LoVo (cell line): ENCODE measurements at places on chromosomes 2 and 18.
A peak's percentile ranks its signal among the peaks of the same experiment; 100 is the strongest.

DNA sequence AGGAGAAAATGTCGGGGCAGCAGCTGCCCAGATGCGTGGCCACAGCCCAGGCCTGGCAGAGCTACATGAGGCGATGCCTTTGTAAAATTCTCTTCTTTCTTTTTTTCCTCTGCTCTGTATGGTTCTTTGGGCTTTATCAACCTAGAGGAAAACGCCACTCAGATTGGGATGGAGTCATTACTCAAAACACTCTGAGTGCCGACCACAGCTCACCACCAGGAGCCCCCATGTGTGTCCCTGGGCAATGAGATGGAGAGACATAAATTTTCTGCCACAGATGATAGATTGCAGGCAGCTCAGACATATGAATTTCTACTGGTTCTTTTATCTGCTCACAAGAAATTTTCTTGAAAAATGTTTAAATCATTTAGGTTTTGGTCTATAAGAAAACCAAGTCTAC is 56.0 kb downstream of the PARD6G start:
- no peak for DNase-seq

DNA sequence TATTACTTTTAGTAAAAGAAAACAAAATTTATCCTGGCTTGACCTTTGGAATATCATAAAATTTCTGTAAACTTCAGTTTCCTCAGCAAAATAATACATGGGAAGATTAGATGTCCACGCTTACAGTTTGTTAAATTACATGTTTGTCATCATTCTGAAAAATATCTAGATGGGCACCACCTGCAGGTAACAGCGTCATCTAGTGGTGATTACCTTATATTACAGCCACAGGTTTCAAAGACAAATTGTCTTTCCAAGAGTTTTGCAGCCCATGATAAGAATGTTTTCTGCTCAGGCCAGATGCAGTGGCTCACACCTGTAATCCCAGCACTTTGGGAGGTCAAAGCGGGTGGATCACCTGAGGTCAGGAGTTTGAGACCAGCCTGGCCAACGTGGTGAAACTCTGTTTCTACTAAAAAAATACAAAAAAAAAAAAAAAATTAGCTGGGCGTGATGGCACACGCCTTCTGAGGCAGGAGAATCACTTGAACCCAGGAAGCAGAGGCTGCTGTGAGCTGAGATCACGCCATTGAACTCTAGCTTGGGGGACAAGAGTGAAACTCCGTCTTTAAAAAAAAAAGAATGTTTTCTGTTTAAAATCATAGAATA is 96.3 kb upstream of the RASGRP3 start:
- DNase-seq: peak; percentile 16

- no peak for DNase-seq
Observed at GRCh38 chr18:59549503-59550173, 147.6 kb downstream of the CCBE1 start.

DNA sequence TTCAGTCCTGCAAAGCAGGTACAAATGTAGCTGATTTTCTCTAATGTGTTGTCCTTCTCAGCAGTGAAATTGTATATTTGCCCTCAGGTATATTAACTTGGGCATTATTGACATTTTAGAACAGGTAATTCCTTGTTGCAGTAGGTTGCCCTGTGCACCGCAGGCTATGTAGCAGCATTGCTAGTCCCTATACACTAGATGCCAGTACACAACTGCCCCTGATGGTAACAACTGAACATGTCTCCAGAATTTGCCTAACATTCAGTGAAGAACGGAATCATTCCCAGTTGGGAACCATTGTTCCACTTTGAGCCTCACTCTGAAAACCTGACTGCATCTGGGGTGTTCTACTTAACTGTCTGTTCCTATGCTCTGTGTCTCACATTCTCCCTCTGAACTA is 23.1 kb upstream of the TFPI start:
- DNase-seq: no peak

DNA sequence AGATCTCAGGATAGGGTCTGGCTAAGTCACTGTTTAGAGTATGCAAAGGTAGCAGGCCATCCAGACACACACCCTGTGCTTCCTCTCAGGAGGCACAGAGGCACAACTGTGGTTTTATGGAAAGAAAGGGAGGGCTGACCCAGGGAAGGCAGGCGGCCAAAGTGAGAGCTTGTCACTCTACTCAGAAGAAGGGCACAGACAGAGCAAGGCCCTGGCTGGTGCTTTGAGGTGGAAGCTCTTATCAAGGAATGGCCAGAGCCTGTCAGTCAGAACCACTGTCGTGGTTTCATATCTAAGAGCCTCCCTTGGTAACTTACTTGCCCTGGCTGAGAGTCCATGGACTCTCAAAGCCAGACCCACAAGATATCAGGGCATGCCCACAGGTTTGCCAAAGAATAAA is 40.7 kb downstream of the SLC9A2 start:
- DNase-seq: peak; percentile 51

GRCh38 chr2:81324046-81324445 is 1019.5 kb upstream of the LRRTM1 start:
- DNase-seq: no peak

DNA sequence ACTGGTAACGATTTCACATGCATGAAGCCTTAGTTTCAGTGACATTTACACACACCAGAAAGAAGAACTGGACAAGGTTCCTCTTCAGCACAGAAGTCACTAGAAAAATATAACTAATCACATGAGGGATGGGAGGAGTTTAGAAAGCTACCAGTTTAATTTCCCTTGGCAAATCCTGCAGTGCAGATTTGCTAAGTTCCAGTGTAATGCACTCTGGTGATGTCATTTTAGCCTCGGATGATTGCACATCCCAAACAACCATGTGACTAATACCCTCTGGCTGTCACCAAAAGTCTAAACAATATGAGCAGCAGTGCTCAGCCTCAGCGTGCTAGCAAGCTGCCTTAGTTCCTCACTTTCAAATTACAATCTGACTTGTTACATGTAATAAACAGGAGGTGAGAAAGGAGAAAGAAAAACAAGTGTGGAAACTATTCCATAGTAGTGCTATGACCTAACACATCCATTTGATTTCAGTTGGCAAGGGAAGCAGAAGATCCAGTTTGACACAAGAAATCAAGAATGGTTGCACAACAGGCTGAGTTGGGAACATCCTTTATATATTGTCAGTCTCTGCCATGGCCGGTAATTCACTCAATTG is 35.3 kb upstream of the PPP1CB start:
- DNase-seq: peak; percentile 62

- DNase-seq: no peak
Observed at GRCh38 chr2:66984864-66985263, 412.3 kb upstream of the ETAA1 start.

DNA sequence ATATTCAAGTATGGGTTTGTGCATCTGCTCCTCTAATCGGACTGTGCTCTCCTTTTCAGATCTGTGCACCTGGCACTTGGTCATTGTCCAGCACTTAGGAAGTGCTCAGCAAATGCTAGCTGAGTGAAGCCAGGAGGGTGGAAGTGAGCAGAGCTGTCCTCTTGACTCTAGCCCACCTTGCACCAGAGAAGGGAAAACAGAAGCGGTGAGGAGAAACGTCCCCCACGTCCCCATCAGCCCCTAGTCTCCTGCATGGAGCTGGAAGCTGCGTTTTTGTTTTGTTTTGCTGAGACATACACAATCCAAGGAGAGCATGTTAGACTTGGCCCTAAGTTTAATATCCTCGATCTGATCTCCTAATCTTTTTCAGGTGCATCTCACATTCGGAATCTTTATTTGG is 73.6 kb downstream of the EN1 start:
- DNase-seq: no peak

DNA sequence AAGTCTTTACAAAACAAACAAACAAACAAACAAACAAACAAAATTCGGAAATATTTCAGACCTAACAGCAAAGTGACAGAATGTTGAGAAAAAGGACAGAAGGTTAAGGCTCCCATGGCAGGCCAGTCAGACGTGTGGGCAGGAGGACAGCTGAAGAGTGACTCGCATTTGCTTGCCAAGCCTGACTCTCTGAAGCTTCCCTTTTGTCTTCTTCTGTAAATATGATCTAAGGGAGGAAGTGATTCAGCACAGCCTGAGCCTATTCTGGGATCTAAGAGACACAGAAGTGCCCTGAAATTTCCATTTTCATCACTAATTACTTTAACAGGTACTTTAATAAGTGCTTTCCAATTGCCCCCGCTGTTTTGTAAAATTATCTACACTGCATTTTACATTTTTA is 134.0 kb upstream of the LYPD1 start:
- no peak for DNase-seq

GRCh38 chr2:188151670-188152069 is 140.0 kb upstream of the GULP1 start:
- no peak for DNase-seq

DNA sequence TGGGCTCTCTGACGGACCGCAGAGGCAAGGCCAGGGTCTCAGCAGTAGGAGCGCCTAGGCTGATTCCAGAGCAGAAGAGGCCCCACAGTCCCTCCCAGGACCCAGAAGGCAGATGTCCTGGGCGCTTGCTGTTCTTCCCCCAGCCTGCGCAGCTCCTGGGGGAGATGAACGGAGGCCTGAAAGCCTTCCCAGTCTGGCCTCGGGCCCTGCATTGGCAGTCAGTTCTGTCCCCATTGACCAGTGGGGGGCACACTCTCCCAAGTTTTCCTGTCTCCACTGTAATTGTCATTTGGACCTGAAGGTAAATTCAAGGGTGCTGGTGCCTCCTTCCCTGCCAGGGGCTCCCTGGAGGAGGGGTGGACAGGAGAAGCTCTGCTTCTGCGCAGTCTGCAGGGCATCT is 345.7 kb downstream of the CYP26B1 start:
- peak; percentile 7 for DNase-seq

GRCh38 chr2:215998636-215999035 is 14.7 kb downstream of the MREG start:
- DNase-seq: no peak

GRCh38 chr2:26562811-26563645 is 78.1 kb downstream of the CIB4 start:
- peak; percentile 46 for DNase-seq

GRCh38 chr2:225319872-225320271 is 79.6 kb upstream of the NYAP2 start:
- no peak for DNase-seq

- no peak for DNase-seq
Observed at GRCh38 chr2:168758970-168759820, 43.2 kb upstream of the NOSTRIN start.

DNA sequence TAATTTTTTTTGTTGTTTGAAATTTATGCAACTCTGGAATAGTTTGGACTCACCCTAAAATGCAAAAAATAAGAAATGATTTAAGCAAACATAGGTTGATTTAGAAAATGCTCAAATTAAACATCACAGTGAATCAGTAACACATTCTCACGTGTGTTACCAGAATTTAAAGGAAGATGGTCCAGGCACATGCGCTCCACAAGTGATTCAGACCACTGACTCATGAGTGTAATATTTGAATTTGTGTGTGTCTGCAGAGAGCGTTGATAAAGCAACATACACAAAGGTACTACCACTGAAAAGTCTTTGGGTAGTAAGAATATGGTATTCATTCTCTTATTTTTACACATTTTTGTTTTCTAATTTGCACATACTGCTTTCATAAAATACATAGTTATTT is 7.9 kb downstream of the SS18 start:
- DNase-seq: no peak

- DNase-seq: no peak
Observed at GRCh38 chr2:188664951-188665595, 309.1 kb upstream of the COL3A1 start.

DNA sequence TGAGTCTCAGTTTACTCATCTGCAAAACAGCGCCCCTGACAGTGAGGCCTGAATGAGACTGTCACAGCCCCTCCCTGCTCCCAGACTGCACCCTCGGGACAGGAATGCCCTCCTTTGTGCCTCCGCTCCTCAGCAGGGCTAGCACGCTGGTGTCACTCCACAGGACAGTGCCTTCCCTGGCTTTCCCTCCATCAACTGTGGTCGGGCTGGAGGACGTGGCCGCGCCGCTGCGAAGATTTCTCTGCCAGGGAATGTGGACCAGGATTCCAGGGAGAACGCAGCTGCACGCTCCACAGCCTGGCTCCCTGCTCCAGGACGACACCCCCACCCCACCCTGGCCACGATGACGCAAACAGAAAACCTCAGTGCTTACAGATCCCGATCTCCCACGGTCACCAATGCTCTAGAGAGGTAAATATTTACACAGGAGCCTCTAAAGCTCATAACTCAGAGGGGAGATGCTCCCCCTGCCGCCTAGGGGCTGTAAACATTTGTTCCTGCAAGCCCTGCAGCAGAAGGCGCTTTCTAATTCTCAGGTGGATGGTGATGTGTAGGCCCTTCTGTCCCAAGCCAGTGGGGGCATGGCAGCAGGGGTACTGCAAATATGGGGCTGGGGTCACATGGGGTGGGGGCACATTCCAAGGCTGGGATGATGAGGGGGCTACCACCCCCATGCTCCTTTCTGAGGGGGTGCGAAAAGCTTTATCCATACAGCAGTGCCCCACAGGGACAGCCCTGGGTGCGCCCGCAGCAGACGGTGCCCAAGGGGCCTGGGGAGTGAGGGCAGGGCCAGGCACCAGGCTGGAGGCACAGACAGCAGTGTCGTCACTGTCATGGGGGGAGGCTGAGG is 12.4 kb downstream of the HS6ST1 start:
- DNase-seq: no peak

- DNase-seq: no peak
Observed at GRCh38 chr18:74516271-74517235, 17.7 kb upstream of the CNDP1 start.

DNA sequence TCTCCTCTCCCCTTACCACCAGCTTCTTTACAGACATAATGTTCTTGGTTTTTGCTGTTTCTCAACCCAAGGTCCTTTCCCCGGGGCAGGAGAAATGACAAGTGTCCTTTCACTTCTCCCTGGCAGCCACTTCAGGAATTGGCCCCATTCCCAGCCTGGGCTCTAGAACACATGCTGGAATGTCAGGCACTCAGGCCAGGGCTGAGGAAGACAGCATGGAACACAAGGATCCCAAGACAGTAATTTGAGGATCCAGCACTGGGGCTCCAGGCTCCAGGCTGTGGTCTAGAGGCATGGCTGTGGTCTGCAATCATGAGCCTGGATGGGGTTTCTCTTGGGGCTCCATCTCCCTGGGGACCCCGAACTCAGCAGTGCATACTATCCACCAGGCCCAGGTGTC is 201.4 kb downstream of the CELF4 start:
- peak; percentile 18 for DNase-seq

DNA sequence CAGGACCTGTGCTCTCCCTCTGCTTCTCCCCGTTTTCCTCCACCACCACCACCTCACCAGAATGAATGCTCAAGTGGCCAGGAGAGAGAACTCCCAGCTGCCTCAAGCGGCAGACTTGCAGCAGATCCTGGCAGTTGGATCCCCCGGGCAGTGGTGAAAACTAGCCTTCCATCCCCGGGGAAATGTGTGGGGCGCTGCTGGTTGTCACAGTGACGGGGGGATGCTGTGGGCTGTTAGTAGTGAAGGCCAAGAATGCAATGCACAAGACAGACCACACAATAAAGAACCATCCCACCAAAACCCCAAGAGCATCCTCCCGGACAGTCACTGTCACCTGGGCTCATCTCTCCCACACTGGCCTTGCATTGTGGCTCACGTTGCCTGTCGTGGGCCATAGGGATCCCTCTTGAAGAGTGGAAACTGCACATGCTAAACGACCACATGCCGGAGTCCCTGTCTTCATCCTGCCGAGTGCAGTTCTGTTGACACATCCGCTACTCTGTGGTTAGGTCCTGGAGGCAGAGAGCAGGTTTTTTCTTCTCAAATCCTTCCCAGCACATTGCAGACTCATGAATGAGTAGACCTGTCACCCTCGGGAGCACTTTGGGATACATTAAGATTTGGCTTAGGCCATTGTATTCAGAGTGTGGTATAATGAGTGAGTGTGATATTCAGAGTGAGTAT is 13.5 kb downstream of the SPATA3 start:
- DNase-seq: no peak
